Femur (tissue), 1 donor: ENCODE measurements at places on chromosomes 3 and 15.

DNA sequence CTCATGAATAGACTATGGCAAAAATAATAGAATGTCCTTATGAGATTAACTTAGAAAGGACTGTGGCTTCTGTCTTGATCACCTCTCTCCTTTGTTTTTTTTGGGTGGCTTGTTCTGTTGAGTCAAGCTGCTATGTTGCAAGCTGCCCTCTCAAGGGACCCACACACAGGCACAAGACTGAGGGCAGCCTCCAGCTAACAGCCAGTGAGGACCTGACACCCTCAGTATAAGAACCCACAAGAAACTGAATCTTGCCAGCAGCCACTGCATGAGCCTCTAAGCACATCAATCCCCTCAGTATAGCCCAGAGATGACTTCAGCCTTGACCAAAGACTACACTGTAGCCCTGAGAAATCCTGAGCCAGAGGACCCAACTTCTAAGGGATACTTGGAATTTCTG, 361.1 kb downstream of the MCTP2 start:
- no peak for DNase-seq

GRCh38 chr3:75906555-75907112, 121.3 kb upstream of the ZNF717 start:
- peak; percentile 74 for DNase-seq

DNA sequence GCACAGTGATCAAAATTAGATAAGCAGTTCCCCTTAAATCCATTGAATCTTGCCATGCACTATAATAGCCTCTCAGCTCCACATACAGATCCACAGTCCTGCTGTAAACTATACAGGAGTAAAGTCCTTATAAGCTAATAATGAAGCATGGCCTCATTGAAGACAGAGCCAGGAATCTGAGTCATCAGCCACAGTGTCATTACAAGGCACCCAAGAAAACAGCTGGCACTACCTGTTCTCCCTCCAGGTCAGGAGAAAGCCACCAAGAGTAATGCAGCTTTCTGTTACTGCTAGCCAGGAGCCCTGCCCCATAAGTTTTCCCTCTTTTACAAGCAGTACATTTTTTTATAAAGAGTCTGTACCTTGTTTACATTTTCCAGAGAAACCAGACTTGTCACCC, 27.3 kb downstream of the WDR49 start:
- no peak for DNase-seq

- peak; percentile 39 for DNase-seq
Measured at GRCh38 chr15:86060674-86061073, 19.0 kb upstream of the AGBL1 start.

- DNase-seq, result no peak
Measured at GRCh38 chr3:191237047-191237882, 38.2 kb downstream of the OSTN start.

DNA sequence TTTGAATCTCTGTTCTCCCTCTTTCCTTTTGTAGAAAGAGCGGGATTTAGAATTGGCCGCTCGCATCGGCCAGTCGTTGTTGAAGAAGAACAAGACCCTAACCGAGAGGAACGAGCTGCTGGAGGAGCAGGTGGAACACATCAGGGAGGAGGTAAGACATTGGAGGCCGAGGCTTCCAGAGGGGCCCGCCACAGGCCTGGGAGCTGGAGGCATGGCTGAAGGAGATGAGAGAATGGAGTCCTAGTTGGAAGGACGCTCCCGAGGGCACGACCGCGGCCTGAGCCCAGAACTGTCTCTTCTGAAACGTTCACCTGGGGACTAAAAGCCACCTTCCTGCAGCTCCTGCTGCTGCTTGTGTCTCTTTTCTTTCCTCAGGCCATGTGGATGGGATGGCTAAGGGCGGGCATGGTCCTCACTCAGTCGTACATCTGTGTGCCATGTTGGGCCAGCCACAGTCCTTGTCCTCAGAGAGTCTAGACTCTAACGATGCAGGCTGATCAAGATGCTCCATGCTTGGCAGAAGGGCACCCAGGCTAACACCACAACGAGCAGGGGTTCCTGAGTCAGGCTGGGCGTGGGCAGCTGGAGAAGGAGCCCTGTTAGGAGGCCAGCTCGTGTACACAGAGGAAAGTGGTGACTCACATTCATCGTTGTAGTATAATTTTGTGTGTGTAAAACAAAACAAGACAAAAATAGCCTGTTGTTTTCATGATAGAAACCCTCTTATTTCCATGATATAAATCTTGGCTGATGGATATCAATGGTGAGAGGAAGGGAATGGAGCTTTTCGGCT, 81.1 kb downstream of the CCK start:
- DNase-seq, result no peak

DNA sequence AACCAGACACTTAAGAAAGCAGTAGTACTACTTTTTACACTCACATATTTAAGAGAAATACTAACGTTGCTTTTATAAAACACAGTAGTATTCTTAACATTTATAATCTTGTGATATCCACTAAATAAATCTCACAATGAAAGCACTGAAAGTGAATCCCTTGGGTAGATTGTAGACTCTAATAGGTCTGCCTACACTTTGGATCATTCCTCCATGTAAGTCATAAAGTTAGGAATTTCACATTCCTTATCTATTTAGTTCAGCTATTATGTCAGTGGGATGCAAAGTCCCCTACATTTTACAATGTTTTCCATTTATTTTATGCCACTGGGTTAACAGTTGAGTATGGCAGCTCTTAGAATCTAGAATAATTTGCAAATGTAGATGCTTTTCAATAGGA, 330.7 kb downstream of the LSAMP start:
- no peak for DNase-seq

DNA sequence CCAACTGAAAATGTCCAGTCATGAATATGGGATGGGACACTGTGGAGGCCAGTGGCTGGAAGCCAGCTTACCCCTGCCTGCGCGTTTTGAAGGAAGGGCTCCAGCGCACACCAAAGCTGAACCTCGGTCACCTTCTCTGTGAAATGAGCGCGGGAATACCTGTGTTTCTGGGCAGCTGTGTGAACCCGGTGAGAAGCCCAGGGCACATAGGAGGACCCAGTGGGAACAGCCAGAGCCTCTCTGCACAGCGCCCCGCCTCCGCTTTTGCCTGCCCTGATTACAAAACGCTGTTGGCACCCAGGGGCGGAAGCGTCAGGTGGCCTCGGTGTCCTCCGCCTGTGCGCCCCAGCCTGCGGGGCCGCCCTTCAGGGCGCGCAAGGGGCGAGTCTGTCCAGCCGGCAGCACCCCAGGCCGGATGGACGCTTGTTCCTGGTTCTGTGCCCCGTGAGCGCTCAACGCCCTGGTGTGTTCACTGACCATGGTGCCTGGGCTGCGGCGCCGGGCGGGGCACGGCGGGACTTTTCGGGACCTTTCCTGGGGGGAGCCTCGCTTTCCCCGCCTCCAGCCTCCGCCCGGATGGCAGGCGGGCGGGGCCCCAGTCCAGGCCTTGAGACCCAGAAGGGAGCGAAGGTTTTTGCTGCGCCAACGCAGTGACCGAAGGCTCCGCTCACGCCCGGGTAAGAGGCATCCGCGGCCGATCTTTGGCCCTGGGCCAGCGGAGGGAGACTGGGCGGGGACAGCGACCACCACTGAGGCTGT, at the start of gene SQOR:
TSS of gene SQOR (plus strand) at position 598 of the 759 bp plus-strand sequence. CDS start 23,895 bp downstream, outside the sequence.
- DNase-seq, result peak; percentile 67

- DNase-seq, result no peak
Measured at GRCh38 chr15:40435023-40435709, 5.6 kb upstream of the BAHD1 start.

DNA sequence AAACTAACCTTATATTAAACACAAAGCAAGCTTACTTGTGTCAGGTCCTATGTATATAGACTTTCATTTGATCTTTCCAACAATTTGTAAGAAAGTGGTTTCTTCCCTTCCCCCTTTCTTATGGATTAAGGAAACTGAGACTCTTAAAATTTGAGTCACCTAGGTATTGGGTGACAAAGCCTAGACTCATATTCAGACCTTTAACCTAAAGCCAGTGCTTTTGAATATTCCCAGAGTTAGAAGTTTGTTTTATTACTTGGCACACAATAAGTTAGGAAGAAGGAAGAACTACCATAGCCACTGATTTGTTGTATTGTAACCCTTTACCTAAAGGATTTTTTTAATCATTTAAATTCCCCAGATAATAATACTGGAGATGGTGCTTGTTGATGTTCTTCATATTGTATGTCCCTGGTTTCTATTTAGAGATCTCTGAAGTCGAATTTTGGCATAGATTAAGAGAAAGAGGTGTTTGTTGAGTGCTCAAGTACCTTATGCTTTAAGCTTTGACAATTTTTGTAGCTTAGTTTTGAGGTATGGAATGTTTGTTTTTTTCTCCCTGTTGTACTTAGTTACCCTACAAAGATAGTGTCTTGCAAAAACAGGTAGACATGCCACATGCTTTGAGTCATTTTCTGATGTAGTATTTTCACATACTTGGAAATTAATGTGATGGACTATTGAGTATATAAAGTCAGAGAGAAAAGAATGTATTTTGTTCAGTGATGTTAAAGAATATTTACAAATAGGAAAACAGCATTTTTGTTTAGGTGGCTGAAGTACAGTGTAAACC, 11.2 kb downstream of the TSC22D2 start:
- DNase-seq, result no peak

DNA sequence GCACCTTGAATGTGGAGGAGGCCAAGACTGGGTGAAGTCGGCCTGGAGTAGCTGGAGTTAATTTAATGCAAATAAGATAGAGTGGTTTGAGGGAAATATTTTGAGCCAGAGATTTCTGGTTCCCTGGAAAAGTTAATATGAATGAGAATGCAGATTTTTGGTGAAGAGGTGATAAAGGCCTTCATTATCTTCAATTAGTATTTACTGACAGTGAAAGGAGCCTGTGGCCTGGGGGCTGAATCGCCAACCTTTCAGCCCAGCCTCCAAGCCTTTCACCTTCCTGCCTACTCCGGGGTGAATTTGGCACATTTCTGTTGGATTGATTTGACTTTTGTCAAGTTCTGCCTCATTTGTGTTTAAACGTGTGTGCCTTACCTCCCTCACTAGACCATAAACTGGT, 147.8 kb downstream of the SOX2 start:
- DNase-seq, result no peak

GRCh38 chr15:91067036-91067435, 33.0 kb upstream of the SV2B start:
- no peak for DNase-seq

DNA sequence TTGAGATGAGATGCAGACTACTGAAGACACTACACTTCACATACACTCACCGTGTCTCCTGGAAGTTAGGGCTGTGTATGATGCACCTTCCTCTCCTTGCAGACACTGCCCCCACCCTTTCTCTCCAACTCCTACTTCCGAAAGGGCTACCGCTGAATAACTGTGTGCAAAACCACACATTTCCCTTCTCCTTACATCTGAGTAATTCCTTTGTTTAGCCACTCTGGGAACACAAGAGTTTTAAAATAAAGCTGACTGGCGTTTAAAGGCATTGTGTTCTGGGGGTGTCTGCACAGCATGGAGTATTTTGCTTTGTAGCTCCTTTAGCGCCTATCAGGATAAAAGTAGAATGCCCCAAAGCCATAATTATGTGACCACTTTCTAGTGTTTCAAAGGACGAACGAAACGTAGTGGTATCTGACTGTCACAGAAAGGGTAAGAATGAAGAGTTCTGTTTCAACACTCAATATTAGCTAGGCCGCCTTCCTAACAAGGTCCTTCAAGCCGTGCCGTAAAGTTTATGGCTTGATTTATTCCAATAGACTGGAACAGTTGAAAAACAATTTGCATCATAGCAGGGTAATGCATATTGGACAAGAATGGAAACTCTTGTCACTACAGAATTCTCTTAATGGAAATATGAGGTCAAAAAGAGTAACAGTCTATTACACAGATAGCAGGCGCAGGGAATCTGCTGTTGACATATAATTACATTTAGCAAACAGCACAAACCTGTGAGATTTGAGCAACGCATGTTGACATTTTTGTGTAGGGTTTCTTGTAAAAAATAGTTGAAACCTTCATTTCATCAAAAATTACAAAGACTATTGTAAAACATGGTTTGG, 619.9 kb downstream of the FOXP1 start:
- no peak for DNase-seq

DNA sequence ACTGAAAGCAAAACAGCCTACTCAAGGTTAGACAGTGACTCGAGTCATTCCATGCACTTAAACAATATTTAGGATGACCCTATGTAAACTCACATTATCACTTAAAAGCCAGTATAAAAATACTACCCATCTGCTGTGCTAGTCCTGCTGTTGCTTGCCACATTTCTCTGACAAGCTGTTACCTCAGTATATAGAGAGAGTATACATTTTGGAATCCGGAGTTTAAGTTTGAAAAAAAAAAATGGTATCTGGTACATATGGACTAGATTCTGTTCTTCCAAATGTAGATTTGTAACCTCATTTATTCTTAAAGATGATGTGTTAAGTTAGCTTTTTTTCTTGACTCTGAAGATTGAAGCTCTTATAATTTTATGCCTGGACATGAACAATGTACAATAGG, 503.8 kb upstream of the TPRG1 start:
- DNase-seq, result no peak

- no peak for DNase-seq
Measured at GRCh38 chr3:193693774-193694173, 100.8 kb downstream of the OPA1 start.

- DNase-seq, result no peak
Measured at GRCh38 chr3:150447084-150447483, 39.0 kb downstream of the TSC22D2 start.

GRCh38 chr15:47718497-47719437, 1.5 kb downstream of the SEMA6D start:
- DNase-seq, result peak; percentile 72

DNA sequence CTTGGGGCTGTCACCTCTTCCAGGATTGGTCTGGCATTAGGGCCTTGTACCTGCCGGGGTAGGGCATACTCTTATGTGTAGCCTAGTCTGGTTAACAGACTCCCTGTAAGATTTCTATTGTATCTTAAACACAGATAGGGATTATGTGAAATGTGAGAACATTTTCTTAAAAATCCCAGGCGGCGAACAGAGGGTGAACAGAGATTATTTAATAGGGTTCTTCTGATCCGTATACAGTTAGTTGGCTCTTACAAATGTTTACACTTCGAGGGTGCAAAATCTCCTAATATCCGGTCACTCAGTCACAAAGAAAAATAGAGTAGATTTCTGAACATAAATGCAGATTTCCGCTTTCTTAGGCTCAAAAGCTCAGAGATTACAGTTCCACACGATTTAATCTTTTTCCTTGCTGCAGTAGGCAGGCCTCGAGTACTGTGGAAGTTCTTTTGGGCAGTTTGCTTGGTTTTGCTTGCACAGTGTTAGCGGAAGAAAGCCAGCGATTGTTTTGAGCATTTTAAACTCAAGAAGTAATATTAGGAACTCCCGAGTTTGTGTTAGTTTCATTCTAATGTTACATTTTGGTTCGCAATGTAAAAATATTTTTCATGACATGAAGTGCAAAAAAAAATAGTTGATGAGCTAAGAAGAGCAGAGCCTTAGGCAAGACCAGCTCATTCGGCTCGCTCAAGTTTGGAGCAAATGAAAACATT, 993 bp downstream of the PLCL2 start:
- DNase-seq, result no peak

GRCh38 chr15:36004891-36005490, 459.0 kb upstream of the DPH6 start:
- DNase-seq, result no peak

- DNase-seq, result no peak
Measured at GRCh38 chr3:141710121-141710520, 28.0 kb upstream of the RNF7 start.
